ENCODE measurements at places on chromosomes 3 and 15.
A peak's percentile ranks its signal among the peaks of the same experiment; 100 is the strongest.

DNA sequence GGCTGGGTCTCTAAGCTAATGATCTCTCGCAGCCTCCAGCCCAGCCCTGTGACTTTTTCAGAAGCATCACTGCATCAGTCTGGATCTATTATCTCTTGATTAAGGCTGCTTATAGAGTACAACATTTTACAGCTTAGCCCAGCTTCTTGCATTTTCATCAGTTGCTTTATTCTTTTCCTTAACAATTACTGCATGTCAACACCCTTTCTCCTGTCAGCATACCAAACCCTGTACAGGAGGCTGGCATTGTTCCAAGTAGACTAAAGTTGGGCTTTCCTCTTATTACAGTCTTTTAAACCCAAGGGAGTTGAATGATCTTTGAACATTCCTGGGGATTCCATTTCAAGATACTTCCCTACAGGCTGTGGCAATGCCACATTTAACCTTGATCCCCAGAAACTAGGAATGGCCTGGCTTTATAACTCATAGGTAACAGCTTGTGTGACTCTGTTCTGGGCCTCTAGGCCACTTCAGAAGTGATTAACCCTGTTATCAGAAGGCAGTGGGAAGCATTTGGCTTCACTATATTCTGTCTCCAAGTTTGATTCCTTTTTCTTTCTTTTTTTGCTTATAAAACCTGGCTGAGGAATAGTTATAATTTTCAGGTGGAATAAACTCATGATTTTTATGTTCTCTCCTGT lies 182.9 kb downstream of the KCNMB2 start:
- DNase-seq: no peak

DNA sequence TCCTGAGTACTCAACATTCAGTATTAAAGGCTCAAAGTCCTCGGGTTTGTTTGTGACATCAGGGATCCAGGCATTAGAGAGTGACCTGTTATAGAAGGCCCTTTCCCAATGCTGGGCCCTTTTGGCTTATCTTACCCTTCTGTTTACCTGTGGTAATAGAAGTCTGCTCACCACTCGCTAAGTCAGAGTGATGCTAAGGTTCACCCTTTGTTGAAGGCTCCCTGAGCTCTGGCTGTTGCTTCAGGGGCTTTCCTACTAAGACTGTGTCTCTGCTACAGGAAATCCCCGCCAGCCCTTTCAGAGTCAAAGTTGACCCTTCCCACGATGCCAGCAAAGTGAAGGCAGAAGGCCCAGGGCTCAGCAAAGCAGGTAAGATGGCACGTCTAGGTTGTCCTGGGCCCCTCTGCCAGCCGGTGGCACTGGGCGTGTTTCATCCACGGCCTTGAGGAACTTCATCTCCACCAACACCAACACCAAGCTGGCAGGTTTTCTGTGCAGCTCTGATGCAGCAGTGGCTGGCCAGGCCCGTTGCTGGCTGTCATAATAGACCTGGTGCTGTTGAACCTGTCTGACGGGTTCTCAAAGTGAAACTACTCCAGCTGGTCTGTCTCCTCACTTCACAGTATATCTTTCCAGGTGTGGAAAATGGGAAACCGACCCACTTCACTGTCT lies 99.1 kb downstream of the DNASE1L3 start:
- DNase-seq: no peak

DNA sequence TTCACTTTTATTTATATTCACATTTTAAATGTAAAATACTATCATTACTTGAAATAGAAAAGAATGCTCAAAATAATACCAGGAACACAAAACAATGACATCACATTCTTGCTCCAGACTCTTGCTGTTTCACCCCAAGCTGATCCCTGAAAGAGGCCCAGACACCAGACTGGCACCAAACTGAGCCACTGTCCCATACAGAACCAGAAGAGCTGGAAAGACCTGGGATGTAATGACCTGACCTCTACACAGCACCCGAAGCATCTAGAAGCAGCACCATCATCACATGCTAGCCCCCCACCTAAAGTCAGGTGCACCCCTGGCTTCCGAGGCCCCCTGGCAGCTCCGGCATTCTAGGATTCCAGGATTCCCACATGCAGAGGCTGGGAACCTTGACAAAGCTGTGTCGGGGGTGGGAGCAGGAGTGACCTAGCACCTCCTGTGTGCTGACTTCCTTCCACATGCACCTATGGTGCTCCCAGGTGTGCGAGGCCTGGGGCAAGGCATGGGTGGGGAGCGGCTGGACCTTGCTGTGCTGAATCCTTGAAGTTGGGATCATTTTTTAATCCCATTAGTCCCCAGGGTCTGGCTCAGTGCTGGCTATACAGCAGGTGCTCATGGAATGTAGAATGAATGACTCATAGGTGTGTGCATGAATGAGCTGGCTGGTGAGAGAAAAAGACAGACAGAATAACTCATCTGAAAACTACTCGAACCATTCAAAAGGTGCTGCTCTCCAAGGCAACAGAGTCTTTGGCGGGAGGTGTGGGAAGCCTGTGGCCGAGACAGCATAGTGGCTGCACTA lies 144.7 kb upstream of the IQSEC1 start:
- DNase-seq: peak; percentile 67

- DNase-seq: no peak
Observed at GRCh38 chr3:9111866-9112265, 137.6 kb downstream of the SRGAP3 start.

GRCh38 chr3:27160146-27160545 lies 209.0 kb downstream of the NEK10 start:
- DNase-seq: no peak

GRCh38 chr3:108471426-108471825 lies 39.0 kb downstream of the MYH15 start:
- DNase-seq: peak; percentile 39

DNA sequence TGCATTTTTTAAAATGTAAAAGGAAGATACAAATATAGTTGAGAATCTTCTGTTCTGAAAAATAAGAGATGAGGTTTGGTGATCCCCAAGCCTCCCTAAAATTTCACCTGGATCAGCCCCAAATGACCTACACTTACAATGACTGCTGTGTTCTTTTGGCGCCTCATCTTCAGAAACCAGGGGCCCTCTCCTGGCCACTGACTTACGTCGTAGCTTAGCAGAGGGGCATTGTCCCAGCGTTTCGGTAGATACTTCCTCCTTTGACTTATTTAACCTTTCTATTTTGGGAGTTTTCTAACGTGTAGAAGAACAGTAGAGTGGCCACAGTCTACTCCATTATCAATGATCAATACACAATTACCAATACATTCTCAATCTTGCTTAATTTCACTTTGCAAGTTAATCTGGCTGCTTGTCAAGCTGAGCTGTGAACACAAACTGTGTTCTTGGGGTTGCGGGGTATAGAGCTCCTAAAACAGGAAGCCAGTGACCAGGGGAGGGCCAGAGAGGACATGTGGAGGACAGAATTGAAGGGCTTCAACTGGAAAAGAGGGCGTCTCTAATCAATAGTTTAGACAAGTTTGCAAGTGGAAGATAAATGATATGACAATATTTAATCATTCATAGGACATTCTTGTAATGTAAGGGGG lies 419.5 kb downstream of the LPP start:
- DNase-seq: peak; percentile 31

DNA sequence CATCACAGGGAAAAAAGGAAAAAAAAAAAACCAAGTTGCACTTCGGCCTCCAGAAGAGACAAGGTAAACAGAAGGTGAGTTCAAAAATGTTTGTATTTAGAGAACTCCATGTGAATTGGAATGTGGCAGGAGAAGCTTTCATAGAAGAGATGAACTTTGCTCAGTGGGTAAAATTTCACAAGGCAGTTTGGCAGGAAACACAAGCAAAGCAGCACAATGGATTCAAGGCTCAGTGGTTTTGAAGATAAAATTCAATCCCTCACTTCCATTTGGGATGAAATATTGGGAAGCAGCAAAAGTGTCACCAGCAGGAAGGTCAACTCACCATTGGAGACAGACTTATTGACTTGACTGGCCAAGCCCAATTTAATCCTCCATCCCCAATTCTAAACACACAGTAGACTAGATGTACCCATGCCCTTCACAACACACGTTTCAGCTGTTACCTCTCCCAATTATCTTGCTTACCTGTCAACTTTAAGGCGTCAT lies 256.7 kb upstream of the ICE2 start:
- DNase-seq: no peak

DNA sequence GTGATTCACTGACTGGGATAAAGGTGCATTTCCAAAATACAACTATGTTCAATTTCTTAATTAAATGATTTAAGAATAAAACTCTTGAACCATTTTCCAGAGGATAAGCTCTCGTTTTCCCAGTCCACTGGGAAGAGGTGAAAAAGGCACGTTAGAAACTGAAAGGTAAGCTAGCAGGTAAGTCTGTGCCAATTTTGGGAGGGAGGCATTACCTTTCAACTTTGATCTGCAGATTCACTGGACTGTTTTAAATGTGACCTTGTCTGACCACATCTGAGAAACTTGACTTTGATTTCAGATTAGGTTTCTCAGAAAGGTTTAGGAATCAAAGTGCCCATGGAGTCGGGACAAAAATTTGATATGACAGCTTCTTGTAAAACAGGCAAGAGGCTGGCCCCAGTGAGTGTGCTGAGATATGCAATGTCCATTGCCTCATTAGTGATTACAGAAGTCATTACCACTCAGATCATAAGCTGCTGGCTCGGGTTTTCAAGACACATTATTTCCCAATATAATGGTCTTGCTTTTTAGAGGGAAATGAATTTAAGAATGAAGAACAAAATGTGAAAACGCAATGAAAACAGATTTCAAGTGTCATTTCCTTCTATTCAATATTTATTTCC lies 118.8 kb downstream of the ADAMTS9 start:
- DNase-seq: no peak

DNA sequence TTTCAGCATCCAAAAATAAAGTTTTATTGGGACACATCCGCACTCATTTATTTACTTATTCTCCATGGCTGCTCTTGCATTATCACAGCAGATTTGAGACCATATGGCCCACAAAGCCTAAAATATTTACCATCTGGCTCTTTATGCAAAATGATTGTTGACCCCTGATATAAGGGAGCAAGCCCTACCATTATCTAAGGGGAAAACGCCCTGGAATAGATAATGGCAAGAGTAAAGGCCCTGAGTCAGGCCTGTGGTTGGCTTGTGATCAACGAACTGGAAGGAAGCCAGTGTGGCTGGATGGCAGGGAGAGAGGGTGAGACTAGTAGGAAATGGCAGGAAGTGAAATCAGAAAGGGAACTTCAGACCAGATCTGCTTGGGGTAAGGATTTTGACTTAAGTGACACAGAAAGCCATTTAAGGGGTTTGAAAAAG lies 24.6 kb upstream of the DMXL2 start:
- no peak for DNase-seq

GRCh38 chr3:32414522-32415202 lies 23.0 kb downstream of the CMTM7 start:
- no peak for DNase-seq

DNA sequence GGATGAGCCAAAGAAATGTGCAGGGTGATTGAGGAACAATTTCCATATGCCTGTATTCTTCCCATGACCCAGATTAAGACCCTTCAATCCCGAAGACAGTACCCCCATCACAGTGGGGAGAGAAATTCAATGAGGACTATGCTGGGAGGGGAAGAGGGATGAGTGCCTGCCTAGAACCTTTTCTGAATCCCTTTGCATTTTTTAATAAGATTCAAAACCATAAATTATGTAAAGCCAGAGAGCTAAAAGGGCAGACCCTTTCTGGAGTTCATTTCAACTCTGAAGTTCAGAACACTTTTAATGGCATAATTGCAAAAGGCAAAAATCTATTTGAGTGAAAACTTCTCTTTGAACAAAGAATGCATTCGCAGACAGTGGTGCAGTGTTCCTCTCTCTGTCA lies 529.5 kb downstream of the NTRK3 start:
- DNase-seq: no peak

- DNase-seq: no peak
Observed at GRCh38 chr15:83358972-83359564, 74.6 kb upstream of the BNC1 start.

DNA sequence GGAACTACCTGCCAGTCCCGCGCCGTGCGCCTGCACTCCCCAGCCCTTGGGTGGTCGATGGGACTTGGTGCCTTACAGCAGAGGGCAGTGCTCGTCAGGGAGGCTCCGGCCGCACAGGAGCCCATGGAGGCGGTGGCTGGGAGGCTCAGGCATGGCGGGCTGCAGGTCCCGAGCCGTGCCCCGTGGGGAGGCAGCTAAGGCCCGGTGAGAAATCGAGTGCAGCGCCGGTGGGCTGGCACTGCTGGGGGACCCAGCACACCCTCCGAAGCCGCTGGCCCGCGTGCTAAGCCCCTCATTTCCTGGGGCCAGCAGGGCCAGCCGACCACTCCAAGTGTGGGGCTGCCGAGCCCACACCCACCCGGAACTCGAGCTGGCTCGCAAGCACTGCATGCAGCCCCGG lies 580.2 kb downstream of the ZIC1 start:
- DNase-seq: no peak

GRCh38 chr15:88651136-88651732 lies 12.4 kb downstream of the ISG20 start:
- no peak for DNase-seq

- no peak for DNase-seq
Observed at GRCh38 chr3:127698286-127698685, 25.5 kb downstream of the ABTB1 start.

DNA sequence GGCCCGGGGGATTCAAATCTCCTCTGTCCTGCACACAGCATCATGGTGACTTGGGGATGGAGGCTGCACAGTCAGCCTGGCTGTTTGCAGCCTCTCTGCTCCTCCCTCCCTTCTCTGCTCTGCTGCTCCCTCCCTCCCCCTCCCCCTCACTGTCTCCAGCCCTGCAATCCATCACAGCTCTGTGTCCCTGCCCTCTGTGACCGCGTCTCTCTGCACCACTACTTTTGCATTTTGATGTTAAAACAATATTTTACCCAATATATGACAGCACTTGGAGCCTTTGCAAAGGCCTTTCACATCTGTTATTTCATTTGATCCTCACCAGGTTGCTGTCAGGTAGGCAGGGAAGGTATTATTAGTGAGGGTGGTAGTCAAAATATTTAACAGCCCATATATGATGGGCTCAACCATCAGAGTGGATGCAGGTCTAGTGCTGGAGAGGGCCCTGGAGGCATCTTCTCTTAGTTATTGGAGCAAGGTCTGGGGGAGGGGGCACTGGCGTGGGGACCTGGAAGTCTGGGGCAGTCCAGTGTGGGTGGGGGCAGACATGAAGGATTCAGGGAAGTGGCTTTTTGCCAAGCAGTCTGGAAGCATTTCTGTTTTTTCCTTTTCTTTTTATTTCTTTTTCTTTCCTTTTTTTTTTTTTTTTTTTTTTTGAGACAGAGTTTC lies 16.3 kb upstream of the VPS8 start:
- DNase-seq: peak; percentile 67

- DNase-seq: no peak
Observed at GRCh38 chr3:13525827-13526625, 22.9 kb upstream of the FBLN2 start.
